ENCODE measurements at places on chromosomes 1 and 21.

- no peak for DNase-seq
Observed at GRCh38 chr1:116403496-116404136, 30.6 kb downstream of the ATP1A1 start.

- no peak for DNase-seq
Observed at GRCh38 chr1:145885738-145886287, at the start of gene ANKRD35. ANKRD35 (minus strand) TSS chr1:145885866; CDS start chr1:145885758, 108 bp downstream.

DNA sequence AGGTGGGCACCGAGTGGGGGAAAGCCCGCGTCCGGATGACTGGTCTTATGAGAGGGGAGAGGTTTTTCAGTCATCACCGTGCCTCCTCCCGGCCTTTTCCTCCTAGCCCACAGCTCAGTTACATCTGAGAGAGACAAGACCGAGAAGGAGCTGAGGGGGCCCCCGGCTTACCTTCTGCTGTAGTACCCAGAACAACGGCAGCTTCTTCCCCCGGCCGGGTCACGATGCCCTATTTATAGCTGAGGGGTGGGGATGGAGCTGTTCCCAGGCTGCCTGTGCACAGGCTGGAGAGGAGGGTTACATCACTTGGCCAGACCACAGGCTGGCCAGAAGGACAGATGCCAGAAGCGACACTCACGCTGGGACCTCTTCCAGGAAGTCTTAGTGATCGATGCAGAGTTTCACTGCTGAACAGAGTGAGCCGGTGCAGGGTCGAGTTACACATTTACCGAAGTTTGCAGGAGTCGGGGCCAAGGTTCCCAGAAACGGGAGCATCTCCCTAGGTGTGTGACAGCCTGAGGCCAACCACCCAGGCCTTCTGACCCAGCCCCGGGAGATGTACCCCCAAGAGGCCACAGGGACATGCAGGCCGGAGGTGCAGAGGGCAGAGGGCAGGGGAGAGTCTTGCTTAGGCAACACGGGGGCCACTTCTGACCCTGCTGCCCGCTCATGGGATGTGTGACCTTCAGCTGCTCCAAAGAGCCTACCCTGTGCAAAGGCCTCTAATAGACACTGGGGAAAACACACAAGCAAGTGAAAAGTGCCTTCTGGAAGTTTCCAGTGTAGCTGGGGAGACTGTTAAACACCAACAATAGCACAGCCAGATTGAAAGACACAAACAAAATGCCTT lies at the start of gene AGT:
AGT (minus strand) TSS at position 208 of the 850 bp plus-strand sequence. CDS start 3,299 bp downstream, outside the sequence.
- DNase-seq: peak; percentile 64

DNA sequence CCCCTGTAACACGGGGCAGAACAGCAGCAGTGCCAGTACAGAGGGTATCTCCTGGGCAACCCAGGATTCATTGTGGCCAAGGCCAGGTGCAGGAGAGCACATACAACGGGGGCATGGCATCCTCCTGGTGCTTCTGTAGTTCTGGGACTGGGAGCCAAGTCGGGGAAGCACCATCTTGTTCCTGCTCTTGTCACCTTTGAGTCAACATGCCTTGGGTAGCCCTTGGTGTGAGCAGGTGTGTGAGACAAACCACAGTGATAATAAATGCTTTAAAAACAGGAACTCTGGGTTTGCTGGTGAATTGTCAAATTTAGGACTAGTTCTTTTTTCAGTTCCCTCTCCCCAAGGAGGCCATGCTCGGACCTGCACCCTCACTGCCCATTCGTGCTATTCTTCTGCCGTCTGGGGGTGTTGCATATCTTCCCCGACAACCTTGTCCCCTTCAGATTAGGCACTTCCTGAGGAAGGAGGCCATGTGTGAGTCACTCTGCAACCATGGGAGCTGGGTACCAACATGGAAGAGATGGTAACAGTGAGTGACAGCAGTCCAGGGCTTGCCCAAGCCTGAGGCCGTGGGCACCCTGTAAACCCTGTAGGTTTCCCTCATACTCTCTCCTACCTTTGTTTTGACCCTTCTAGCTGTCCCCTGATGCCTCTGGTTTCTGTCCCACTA lies 150.2 kb downstream of the GRIK3 start:
- DNase-seq: no peak

DNA sequence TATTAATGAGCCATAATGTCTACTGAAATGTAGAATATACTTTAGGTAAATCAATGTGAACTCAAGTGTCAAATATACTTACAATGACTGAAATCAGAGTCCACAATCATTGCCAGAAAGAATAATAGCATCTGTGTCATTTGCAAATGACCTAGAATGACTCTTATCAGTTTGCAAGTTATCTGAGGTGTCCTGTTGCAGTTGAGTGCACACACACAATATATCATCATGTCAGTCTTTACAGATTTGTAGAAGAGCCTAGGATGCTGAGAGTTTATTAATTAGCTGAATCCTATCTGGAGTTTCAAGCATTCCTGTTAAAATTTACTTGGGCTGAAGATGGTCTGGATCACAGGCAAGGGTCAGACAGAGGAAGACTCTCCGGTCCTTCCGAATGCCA lies 324.0 kb upstream of the GREM2 start:
- no peak for DNase-seq

- no peak for DNase-seq
Observed at GRCh38 chr1:147824798-147825197, 64.4 kb upstream of the GJA5 start.

DNA sequence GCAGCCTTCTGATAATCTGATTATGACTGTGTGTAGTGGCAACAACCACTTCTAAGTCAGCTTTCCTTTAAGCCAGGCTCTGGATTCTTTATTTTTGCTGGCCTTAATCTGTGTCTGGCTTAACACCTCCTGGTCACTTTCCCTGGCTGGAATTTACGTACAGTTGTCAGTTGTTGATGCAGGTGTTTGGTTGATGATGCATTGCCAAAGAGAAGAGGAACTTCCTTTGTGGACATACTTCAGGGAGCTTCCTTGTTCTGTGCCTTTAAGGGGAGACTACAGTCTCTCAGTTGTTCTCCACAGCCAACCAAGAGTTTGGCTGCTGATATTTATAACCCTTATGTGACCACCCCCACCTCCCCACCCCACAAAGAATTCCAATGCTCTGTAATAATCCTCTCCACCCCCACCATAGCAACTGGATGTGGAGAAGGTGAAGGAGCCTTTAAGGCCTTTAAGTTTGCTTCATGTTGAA lies 96.0 kb upstream of the BMP8A start:
- DNase-seq: peak; percentile 43

GRCh38 chr1:39354572-39354971 lies 136.9 kb upstream of the BMP8A start:
- no peak for DNase-seq

DNA sequence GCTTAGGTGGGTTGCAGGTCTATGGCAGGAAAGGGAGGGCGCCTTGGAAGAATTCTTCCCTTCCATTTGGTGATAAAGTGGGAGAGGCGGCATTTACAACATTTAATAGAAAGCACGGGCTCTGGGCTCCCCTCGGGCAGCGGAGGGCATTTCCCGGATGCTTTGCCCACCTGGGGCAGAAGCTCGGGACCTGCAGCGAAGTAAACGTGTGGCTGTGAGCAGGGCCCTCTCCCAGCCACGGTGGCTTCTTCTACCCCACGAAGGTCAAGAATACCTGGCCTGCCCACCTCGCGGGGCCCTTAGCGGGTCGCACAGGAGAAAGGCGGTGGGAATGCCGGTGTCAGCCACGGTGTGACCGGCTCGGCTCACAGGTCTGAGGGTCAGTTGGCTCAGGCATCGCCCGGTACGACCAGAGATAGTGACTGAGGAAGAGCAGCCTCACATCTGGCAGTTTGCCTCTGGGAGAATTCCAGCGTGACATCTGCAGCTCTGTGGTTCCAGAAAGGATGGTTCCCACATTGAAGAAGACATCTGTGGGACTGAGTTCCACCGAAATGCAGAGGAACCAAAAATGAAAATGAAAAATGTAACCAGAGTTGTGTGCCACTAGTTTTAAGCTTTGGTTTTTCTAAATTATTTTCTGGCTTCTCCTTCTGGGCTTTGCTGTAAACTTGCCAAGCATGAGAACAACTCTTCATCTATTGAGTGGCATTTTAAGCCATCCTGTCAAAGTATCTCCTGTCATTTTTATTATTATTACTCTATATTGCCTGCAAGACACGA lies 720 bp upstream of the F3 start:
- no peak for DNase-seq

GRCh38 chr1:212218911-212219310 lies 66.3 kb upstream of the PPP2R5A start:
- DNase-seq: peak; percentile 51

DNA sequence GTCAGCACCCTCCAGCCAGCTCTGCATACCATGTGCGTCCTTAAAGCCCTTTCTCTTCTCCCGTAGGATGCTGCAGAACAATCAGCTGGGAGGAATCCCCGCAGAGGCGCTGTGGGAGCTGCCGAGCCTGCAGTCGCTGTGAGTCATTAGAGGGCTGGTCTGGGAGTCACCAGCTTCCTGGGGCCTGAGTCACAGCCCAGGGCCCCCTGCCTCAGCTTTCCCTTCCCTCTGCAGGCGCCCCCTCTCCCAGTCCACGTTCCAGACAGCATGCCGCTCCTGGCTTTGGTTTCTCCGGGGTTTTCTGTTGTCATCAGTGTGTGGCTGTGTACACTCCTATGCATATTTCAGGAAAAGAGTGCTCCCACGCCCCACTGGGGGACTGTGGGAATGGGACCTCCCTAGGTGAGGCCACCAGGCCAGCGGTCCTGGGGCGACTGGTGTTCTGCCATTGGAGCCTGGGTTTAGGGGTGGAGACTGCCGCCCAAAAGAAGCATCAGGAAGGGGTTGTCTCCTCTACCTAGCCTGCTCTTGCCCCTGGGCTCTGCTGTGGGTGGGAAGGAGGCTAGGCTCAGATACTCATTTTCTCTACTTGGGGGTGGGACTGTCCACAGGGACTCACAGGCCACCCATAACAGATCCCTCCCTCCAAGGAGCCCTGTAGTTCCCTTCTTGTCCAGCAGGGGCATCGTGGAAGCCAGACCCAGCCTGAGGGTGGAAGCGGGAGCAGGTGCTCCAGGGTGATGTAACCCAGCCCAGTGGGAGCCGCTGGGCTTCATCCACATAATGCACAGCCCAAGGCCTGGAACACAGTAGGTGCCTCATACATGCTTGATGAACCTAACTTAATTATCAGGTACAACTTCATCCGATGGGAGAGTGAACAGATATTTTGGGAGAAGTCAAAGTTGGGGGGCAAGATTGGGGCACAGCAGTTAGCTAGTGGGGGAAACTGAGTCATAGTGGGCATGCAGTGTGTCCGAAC lies 42.5 kb downstream of the LGR6 start:
- peak; percentile 68 for DNase-seq

GRCh38 chr1:204249736-204250427 lies 36.1 kb upstream of the GOLT1A start:
- no peak for DNase-seq

DNA sequence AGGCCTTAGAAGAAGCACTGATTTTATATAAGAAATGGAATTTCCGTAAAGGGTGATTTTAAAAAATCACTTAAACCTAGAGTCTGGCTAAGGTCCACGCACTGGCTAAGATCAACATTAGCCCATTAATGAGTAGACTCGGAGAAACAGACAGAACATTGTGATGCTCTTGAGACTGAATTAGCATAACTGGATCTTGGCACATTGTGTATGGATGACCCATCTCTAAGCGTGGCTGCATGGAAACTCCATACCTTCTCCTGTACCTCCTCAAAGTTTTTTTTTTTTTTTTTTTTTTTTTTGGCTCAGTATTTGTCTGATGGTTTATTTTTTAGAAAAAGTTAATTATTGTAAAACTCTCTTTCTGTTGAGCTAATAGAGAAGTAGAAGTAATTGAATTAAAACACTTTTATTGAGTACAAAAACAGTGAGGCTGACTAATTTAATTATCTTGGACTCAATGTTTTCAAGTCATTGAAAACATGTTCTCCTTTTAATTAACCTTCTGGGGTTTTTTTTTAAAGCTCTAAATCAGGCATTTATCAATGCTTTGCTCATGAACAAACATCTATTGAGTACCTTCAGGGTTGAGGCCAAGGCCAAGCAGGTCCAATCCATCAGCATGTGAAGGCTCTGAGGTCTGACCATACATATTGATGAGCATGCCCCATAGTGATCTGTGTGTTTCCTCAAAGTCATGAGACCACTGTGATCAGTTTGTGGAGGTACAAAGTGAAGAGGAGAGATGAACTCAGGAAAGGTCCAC lies 74.0 kb downstream of the TLR5 start:
- no peak for DNase-seq

DNA sequence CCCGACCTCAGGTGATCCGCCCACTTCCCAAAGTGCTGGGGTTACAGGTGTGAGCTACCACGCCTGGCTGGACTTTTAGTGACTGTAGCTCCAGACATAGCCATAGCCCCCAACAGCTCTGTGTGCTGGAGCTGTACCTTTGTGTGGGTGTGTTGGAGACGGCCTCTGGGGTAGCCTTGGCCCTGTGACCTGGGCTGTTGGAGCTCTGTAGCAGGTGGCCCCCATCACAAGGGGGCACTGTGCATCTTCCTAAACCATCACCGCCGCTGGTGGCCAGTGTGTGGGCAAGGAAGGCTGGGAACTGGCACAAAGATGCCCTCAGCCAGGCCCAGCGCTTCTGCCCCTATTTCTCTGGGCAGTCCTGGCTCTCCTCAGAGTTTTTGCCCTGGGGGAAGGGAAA lies 38.4 kb upstream of the FOXO6 start:
- DNase-seq: no peak

DNA sequence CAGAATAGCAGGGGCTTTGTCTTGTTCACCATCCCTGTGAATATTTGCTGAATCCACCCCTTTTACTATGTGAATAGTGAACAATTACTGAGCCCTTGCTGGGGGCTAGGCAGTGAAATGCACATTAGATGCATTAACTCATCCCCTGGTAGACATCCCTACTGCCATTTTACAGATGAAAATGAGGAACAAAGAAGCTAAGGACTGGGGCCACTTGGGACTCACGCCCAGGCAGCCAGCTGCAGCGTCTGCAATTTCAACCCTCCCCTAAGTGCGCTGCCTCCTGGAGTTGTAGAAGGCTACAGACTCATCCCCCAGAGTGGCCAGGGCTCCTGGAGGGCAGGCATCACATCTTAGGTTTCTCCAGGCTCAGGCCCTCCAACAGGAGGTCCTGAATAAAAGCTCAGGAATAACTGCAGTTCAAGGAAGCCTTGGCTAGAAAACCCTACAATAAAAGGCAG lies 31.6 kb downstream of the CAPZB start:
- no peak for DNase-seq

DNA sequence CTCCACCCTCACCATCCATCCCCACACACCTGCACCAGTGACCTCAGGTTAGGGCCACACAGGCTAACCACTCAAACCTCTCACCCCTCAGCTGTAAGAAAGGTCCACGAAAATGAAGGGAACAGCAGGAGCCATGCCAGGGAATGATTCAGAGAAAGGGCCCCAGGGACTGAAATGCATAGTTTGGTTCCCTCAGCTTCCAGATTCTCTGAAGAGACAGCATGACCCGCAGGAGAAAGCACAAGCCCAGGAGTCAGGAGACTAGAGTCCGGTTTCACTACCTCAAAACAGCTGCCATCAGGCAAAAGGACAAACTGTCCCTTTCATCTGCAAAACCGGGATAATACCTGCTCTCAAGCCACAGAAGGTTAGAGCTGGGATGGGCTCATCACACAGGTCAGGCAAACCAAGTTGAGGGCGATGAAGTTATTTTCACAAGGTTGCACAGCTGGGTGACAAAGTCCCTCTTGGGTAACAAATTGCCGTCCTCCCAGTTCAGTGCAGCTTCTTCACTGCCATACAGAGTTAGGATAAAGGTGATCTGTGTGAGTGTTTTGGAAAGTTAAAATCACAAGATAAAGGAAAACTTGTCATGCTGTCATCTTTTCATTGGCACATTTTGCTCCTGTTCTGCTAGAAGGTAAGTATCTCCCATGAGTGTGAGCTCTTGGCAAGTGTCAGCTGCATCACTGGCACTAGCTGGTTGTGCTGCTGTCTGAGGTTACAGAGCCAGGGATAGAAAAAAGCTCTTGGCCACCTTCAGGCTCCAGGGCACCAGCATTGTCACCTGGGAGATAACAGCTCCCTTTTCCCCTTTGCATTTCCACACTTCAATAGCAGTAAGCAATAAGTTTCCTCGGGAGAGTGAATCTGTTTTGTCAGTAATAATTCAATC lies 120.4 kb downstream of the KCNH1 start:
- no peak for DNase-seq
